ENCODE measurements at places on chromosomes 3 and 15.

DNA sequence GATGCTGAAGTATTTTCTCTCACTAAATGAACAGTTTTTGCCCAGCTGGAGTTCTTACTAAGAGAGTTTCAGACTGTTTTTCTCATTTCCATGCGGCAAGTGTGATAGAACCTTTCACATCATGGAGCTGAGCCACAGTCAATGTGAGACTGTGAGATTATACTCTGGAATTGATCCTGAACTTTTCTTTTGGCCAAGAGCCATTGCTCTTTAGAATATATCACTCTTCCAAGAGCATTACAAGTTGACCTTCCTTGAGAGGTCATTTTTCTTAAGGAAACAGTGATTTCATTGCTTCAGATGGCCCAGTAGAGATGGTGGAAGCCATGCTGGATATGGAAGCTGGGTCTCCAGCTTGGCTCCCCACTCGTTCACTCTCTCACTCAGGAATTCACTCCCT, 212.9 kb upstream of the UMPS start:
- DNase-seq: no peak

- peak; percentile 20 for DNase-seq
Observed at GRCh38 chr3:58009026-58009748, 965 bp downstream of the FLNB start.

GRCh38 chr15:69612112-69612511, 159.5 kb downstream of the RPLP1 start:
- DNase-seq: no peak

GRCh38 chr3:122406198-122406597, 9.7 kb downstream of the WDR5B start:
- no peak for DNase-seq

GRCh38 chr3:183387797-183388196, 40.6 kb downstream of the MCF2L2 start:
- DNase-seq: no peak

- no peak for DNase-seq
Observed at GRCh38 chr3:168546707-168547106, 451.0 kb upstream of the GOLIM4 start.

- DNase-seq: no peak
Observed at GRCh38 chr3:16510620-16511319, 2.7 kb downstream of the RFTN1 start.

- DNase-seq: no peak
Observed at GRCh38 chr3:156209631-156210335, 89.4 kb downstream of the KCNAB1 start.

DNA sequence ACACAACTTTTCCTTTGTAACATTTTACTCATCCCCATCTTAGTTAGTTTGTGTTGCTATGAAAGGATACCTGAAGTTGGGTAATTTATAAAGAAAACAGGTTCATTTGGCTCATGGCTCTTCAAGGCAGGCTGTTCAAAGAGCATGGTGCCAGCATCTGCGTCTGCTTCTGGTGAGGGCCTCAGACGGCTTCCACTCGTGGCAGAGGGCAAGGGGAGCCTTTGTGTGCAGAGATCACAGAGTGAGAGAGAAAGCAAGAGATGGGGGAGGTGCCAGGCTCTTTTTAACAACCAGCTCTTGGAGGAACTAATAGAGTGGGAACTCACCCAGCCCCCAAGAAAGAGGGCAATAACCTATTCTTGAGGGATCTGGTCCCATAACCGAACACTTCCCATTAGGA, 23.1 kb downstream of the PLA2G4F start:
- DNase-seq: no peak

DNA sequence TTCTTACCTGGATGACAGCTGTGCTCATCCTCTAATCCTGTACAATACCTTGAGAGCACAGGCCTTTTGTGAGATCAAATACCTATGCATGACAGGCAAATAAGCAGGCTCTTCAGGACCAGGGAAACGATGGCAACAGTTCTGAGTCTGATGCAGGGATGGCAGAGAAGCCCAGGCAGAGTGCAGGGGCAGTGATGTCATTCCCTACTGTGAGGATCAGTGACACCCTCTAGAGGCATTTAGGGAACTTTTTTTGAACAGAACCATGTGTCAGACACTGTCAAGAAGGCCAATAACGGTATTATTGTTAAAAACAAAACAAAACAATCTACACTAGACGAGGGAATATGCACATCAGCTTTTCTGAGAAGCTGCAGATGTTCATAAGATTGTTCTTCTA, 314.8 kb upstream of the CTDSPL start:
- no peak for DNase-seq

- DNase-seq: no peak
Observed at GRCh38 chr15:94040541-94041248, 190.7 kb upstream of the MCTP2 start.

GRCh38 chr3:62892951-62893350, 17.7 kb upstream of the CADPS start:
- DNase-seq: no peak

DNA sequence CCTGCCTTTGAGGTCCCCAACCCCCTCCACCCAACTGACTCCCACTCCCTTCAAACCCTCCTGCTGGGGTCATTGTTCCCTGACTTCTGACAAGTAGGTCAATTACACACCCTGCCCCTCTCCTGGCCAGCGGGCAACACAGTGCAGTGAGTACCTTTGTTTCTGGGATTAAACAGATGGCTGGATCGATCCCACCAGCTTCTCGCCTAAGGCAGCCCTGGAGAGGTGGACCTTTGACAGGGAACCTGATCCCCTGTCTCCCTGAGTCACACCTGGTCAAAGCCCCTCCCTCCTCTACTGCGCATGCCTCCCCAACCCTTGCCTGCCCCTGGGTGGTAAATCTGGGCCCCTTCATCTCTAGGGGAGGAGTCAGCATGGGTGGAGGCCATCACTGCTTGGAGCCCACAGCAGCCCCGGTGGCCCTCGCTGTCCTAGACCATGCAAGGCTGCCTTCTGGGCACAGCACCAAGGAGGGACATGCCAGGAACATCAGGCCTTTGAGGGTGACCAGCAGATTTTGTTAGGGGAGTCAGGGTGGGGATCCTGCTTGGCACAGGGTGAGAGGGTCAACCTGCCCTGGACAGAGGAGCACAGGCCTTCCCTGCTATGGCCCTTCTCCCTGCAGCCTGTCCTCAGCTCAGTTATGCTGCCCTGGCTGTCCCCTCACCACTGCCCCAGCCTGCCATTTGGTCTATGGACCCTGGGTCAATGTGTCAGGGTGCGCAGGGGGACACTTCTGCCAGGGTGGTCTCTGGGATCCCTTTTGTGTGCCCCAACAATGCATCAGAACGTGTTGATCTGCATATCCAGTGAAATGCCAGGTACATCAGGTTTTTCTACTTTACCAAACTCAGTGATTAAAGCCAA, 9.8 kb upstream of the PRR23E start:
- DNase-seq: no peak

GRCh38 chr3:141728355-141728892, 9.7 kb upstream of the RNF7 start:
- no peak for DNase-seq

Data from stimulated activated CD4-positive, alpha-beta T cell treated with anti-CD3 and anti-CD28 coated beads, Interleukin-12 subunit alpha, Interleukin-12 subunit beta, amount 100 ng/mL, for 48 hours (primary cell).